ENCODE measurements at places on chromosomes 1 and 21.

DNA sequence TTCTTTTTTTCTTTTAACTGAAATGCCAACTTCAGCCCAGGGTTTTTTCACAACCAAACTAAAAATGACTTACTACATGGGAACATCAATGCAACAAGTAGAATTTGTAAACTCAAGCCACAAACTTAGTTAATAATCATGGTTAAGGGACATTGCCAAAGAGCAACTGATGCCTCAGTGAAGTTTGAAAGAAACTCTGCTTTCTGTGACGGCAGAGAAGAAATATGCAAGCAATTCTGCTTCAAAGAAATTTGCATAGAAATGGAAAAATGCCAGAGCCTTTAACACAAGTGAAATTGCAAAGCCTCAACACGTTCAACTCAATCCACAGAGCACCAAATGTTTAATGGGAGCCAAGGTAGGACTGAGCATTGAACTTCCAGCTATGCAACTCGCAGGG, 5.0 kb upstream of the CHD5 start:
- DNase-seq = no peak

DNA sequence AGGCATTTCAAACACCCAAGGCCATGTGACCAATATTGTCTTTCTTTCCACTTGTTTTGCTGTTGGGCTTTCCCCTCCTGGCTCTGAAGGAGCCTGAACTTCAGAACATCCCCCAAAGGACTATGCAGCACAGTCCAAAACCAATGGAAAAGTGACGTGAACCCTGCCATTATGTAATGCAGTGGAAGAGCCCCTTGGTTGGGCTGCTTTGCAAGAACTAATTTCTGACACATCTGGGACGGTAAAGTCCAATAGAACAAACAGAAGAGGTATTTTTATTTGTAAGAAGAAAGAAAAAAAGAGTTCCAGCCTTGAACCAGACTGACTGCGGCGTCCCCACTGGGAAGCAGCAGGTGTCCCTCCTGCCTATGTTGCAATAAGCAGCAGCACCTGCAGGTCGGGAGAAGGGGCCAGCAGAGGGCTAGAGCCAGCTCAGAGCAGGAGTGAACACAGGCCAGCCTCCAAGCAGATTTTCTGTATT, 116.7 kb downstream of the CDC7 start:
- no peak for DNase-seq

GRCh38 chr1:228935855-228936727, 200.8 kb downstream of the RHOU start:
- no peak for DNase-seq

GRCh38 chr1:61659061-61659460, 65.9 kb downstream of the TM2D1 start:
- DNase-seq = no peak

GRCh38 chr1:31576201-31576669, at the start of gene TINAGL1:
Gene TINAGL1 (plus strand): TSS chr1:31576515. CDS start chr1:31577149, 634 bp downstream.
- DNase-seq = no peak

DNA sequence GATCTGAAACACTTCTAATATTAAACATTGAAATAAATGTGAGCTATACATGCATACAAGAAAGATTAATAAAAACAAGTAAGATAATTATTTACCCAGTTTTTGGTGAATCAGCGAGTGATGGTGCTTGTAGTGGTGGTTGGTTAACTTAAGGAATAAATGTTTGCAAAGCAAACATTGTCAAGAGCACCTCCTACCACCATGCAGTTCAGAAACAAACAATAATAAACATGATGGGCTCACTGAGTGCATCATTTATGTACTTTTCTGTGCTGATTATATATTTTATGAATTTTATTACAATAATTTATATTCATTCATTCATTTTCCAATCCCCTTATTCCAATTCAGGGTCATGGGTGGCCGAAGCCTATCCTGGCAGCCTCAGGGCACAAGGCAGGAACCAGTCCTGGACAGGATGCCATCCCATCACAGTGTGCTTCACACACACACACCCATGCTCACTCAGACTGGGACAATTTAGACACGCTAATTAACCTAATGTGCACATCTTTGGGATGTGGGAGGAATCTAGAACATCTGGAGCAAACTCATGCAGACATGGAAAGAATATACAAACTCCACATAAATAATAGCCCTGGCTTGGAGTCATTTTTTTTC, 57.8 kb downstream of the ZMYM4 start:
- DNase-seq = no peak

- no peak for DNase-seq
Observed at GRCh38 chr1:245356891-245357585, 202.3 kb downstream of the KIF26B start.

GRCh38 chr1:201371792-201372191, 5.7 kb downstream of the TNNT2 start:
- DNase-seq = no peak

DNA sequence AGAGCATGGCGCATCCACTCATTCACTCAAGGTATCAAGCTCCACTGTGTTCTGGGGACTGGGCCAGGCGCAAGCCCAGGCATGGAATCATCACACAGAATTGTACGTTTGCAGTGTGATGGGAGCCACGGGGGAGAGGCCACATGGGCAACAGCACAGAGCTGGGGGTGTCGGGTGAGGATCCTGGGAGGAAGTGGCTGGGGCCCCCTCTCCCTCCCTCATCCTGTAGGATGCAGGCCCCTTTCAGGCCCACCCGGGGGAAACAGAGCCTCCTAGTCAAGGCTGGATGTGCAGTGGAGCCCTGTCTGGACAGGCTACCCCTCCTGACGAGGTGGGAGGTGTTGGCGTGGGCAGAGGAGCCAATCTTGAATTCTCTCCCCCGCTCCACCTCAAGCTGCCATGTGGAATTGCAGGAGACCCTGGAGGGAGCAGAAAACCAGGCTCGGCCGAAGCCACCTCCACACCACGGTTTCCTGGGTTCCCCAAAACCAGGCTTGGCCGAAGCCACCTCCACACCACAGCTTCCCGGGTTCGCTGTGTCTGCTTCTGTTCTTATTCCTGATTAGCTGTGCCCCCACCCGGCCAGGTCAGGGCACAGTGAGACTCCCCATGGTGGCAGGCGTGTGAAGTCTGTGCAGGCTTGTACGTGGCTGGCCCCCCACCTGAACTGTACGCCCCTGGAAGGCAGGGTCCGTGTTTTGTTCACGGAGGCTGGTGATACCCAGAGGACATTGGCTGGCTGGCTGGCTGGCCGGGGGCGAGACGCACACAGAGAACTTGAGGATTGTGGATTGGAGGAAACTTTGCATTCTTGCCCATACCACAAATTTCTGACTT, 4.2 kb upstream of the C1orf174 start:
- DNase-seq = no peak

DNA sequence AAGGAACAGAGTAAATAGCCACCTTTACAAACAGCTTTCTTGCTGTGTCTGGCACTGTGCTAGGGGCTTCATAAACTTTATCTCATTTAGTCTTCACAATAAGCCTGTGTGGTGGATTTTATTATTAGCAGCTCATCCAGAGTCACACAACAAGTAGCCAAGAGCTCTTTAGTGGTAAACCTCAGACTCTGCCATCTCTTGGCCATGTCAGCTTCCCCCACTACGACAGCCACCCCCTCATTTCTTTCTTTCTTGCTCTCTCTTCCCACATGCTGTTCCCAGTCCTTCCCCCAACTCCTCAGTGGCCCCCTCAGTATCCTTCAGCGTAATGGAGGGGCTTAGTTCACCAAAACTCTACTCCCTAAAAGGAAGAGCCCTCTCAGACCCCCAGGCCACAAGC, 1.2 kb upstream of the ZNF683 start:
- DNase-seq = no peak

GRCh38 chr1:169892927-169893644, 610 bp downstream of the SCYL3 start:
- DNase-seq = no peak

- no peak for DNase-seq
Observed at GRCh38 chr1:84497631-84498275, 8.4 kb upstream of the SPATA1 start.

- DNase-seq = no peak
Observed at GRCh38 chr1:179146911-179147310, 65.0 kb downstream of the TOR3A start.

DNA sequence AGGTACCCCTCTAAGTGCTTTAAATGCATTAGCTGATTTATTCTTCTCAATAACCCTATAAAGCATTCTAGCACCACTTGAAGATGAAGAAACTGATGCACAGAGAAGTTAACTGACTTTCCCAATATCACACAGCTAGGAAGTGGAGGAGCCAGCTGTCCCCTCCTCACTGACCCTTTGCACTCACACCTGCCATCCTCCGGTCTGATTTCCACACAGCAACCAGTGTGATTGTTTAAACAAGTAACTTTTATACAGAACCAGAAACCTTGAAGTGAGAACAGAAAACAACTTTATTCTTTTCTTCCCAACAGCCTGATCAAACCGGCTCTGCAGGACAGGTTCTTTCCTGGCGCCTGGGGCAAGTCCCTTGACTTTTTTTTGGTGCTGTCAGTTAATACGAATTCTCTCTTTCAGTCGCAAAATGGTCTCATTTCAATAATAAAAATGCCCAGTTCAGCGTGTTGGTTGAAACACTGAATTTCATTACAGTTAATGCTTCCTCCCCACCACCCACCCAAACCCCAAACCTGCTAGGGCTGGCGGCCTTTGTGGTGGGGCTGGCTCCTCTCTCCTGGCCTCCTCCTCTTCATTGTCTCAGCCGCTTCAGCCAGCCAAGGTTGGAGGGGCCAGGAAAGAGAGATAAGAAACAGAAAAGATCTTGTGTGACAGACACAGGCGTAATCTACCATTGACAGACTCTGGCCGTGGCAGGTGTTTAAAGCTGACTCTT, 26.4 kb upstream of the EEIG2 start:
- DNase-seq = no peak

GRCh38 chr1:156586892-156587477, 4.6 kb upstream of the NAXE start:
- DNase-seq = no peak

GRCh38 chr1:69914976-69915765, 290.2 kb downstream of the LRRC40 start:
- DNase-seq = no peak

DNA sequence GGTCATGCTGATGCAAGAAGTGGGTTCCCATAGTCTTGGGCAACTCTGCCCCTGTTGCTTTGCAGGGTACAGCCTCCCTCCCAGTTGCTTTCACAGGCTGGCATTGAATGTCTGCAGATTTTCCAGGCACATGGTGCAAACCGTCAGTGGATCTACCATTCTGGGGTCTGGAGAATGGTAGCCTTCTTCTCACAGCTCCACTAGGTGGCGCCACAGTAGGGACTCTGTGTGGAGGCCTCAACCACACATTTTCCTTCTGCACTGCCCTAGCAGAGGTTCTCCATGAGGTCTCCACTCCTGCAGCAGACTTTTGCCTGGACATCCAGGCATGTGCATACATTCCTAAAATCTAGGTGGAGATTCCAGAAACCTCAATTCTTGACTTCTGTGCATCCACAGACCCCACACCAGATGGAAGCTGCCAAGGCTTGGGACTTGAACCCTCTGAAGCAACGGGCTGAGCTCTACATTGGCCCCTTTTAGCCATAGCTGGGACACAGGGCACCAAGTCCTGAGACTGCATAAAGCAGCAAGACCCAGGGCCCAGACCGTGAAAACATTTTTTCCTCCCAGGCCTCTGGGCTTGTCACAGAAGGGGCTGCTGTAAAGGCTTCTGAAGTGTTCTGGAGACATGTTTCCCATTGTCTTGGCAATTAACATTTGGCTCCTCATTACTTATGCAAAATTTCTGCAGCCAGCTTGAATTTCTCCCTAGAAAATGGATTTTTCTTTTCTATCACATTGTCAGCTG, 466.2 kb upstream of the PBX1 start:
- DNase-seq = no peak

DNA sequence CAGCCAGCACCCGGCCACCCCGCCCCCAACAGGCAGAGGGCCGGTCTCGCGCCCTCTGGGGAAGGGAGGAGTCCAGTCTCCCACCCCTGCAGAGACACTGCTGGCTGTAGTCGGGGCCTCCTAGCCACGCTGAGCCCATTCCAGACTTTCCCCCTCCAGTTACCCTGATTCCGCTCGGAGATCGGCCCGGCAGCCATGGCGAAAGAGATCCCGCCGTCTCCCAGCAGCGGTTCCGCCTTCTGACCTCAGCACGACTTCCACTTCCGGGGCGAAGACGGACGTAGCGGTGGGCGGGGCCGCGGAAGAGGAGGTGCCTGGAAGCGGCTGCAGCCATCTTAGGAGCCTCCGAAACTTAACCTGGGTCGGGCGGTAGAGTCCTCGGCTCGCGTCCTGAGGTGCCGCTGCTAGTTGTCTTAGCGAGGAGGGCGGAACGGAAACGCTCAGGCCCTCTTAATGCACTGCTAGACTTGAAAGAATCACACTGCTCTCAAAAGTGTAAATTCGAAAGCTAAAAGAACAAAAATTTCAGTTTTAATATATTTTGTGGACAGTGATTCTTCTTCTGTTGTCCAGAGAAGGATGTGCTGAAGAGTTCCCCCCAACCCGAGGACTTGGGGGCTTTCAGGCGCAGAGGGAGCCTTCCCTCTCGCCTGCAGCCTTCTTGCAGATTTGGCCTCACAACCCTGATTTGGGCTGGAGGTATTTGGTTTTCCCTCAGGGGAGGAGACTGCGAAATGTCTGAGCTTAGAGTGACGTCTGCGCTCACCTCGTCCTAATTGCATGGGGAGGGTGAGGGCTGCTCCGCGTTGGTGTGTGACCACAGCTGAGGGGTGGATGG, at the start of gene SF3B4:
Gene SF3B4 (minus strand): TSS at position 241 of the 838 bp plus-strand sequence. CDS start 44 bp downstream, at position 197.
- peak; percentile 94 for DNase-seq

DNA sequence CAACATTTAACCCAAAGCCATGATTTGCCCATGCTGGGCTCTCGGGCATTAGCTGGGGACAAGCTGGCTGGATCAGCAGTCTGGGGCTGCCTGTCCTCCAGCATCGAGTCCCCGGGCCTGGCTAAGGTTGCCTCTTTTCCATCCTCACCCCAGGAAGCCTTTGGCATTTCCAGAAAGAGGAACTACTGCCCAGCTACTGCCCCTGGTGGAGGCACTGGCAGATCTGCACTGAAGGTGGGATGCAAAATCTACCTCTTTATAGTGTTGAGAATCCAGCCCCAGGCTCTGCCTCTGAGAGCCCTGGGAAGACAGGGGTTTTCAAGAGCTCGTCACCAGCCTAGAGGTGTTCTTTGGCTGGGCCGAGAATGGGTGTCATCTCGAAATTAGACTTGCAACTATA, 635.9 kb downstream of the MATN1 start:
- DNase-seq = no peak
